SW480 (cell line): ENCODE measurements at places on chromosomes 5 and 9.

- no peak for DNase-seq
Measured at GRCh38 chr5:107576155-107576554, 94.6 kb downstream of the EFNA5 start.

DNA sequence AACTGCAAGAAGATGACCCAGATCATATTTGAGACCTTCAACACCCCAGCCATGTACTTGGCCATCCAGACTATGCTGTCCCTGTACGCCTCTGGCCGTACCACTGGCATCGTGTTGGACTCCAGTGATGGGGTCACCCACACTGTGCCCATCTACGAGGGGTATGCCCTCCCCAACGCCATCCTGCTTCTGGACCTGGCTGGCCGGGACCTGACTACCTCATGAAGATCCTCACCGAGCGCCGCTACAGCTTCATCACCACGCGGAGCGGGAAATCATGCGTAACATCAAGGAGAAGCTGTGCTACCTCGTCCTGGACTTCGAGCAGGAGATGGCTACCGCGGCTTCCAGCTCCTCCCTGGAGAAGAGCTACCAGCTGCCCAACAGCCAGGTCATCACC lies 9.1 kb upstream of the TBCA start:
- DNase-seq = no peak

GRCh38 chr5:7261049-7261448 lies 134.9 kb upstream of the ADCY2 start:
- DNase-seq = peak; percentile 66

GRCh38 chr5:10863763-10864383 lies 102.8 kb upstream of the DAP start:
- peak; percentile 55 for DNase-seq

- no peak for DNase-seq
Measured at GRCh38 chr5:31990701-31991110, 183.4 kb downstream of the GOLPH3 start.

- DNase-seq = no peak
Measured at GRCh38 chr9:135227641-135228251, 140.3 kb downstream of the OLFM1 start.

GRCh38 chr5:32270946-32271345 lies 41.8 kb downstream of the MTMR12 start:
- DNase-seq = no peak

- DNase-seq = no peak
Measured at GRCh38 chr9:131875828-131876485, 136.1 kb upstream of the RAPGEF1 start.

- no peak for DNase-seq
Measured at GRCh38 chr9:109270441-109270840, 50.4 kb downstream of the EPB41L4B start.

GRCh38 chr5:60700416-60700757 lies 421 bp upstream of the DEPDC1B start:
- peak; percentile 52 for DNase-seq

- no peak for DNase-seq
Measured at GRCh38 chr5:117165068-117165467, 590.4 kb upstream of the SEMA6A start.

- DNase-seq = no peak
Measured at GRCh38 chr5:88688984-88689667, 193.9 kb downstream of the MEF2C start.

DNA sequence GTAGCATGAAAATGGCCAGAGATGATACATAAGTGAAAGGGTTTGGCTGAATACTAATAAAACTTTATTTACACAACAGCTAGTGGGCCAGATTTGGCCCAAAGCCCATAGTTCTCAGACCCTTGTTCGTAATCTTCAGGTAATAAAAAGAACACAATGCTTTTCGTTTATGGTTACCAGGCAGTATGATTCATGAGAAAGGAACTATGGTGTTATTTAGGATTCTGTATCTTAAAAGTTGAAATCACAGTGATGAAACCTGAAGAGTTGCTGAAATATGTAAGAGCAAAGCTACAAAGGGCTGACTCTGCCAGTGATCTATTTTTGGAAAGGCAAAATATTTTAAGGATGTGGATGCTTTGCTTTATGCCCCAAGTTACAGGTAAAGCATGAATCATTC lies 192.7 kb downstream of the SMC2 start:
- no peak for DNase-seq

- peak; percentile 18 for DNase-seq
Measured at GRCh38 chr5:13830536-13830935, 114.0 kb downstream of the DNAH5 start.

DNA sequence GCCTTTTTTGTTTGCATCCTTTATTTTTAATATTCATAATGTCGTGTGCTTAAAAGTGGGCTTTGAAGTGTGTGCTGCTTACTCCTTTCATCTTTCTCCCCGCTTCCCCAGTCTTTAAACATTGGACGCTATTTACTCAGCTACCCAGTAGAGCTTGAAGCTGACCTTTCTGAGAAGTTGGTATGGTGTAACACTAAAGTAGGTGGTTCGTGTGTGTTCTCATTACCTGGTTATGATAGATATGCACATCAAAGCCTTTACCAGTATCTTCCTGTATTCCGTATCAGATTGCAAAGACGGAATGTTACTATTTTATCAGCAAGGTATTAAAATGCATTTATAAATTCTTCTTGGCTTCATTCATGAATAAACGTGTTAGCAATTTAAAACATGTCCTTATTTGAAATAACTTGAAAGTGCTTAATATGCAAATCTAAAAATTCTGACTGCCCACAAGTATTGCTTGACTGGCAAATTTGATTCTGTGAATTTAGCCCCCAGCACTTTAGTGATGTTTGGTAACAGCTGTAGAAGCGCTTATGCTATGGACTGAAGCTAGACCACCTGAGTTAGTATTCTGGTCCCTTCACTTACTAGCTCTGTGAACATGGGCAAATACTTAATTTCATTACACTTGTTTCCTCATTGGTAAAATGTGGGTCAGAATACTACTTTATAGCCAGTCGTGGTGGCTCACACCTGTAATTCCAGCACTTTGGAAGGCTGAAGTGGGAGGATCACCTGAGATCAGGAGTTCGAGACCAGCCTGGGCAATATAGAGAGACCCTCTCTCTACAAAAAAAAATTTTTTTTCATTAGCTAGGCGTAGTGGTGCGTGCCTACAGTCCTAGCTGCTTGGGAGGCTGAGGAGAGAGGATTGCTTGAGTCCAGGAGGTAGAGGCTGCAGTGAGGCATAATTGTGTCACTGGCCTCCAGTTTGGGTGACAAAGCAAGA lies 1.7 kb downstream of the RRAGA start:
- peak; percentile 42 for DNase-seq

GRCh38 chr9:33315371-33315770 lies 25.1 kb downstream of the NFX1 start:
- no peak for DNase-seq

- DNase-seq = no peak
Measured at GRCh38 chr9:111069183-111069582, 30.9 kb upstream of the LPAR1 start.

- DNase-seq = no peak
Measured at GRCh38 chr5:38825494-38825893, 20.3 kb upstream of the OSMR start.

DNA sequence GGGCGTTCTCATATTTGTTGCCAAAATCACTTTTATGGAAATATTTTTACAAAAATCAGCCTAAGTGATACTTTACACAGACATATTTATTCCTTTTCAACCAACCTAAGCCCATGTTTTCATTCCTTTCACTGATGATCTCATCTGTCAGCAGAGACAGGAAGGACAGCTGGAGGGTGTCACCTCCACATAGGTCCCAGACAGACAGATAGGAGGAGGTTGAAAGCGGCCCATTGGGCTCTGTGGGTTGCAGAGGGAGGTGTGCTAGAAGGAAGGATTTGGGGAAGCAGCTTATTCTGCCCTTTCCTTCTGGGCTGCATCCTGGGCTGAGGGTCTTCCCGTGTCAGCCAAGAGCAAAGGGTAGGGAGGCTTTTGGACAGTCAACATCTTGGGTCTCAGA lies 26.0 kb upstream of the SEMA4D start:
- DNase-seq = no peak

DNA sequence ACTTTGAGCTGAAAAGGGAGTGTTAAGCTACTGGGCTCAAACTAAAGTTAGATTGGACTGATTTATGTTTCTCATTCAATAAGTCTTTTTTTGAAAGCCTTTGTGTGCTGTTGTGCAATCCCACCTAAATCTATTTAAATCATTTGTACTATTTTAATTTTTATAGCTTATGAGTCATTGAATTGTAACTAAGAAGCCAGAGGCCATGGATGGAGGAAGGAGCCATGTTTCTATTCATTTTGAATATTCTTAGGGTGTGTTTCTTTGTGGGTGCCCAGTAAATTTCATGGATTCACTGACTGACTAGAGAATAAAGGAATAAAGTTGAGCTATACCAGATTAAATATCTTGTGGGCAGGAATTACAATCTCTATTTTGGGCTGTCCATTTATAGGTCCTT lies 238.5 kb downstream of the KIF4B start:
- no peak for DNase-seq

- no peak for DNase-seq
Measured at GRCh38 chr9:3646226-3646625, 120.4 kb upstream of the RFX3 start.

DNA sequence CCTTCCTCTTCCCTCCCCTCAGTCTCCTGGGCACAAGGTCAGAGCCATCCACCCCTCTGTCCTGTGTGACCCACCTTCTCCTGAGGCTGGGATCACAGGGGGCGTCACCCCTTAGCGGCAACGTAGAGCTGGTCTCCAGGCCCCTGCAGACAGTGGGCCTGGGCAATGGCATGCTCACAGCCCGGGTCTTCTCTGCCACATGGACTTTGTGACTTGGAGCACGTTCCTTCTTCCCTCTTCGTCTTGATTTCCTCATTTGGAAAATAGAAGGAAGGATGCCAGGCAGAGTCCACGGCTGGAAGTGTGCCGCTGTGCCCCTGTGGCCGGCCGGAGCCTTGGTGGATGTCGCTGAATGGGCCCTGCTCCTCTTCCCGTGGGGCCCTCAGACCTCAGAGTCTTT lies 10.0 kb downstream of the RXRA start:
- no peak for DNase-seq

DNA sequence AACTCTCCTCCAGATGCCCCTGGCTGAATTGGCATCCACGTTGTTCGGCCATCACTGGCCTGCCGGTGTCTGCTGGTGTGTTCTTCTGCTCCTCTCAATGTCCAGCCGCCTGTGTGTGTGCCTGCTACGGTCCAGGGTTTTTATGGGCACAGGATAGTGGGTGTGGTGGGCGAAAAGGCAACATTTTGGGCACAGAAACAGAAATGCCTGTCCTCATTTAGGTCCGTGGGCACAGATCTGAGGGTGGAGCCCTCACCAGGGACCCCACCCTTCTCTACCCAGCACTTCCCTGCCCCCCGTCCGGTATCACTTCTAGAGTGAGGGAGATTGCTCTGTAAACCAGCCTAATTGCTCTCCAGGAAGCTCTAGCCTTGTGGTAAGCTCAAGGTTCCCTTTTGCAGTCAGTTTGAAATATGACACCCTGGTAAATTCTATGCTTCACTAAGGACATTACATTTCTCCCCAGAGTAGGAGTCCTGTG lies 410.1 kb downstream of the MAT2B start:
- peak; percentile 78 for DNase-seq

GRCh38 chr5:149645236-149645635 lies 63.9 kb downstream of the ARHGEF37 start:
- no peak for DNase-seq

DNA sequence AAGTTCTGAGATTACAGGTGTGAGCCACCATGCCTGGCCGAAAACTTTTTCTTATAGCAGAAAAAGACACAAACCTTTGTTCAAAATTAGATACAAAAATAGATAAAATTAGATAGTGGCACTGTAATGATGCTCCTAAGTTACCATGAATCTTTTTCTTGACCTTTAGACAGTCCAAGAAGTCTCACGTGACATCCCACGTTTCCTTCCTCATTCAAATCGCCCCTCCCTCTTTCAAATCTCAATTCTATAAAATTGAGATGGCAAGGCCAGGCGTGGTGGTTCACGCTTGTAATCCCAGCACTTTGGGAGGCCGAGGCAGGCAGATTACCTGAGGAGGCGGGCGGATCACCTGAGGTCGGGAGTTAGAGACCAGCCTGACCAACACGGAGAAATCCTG lies 7.7 kb upstream of the ZCCHC10 start:
- DNase-seq = no peak

DNA sequence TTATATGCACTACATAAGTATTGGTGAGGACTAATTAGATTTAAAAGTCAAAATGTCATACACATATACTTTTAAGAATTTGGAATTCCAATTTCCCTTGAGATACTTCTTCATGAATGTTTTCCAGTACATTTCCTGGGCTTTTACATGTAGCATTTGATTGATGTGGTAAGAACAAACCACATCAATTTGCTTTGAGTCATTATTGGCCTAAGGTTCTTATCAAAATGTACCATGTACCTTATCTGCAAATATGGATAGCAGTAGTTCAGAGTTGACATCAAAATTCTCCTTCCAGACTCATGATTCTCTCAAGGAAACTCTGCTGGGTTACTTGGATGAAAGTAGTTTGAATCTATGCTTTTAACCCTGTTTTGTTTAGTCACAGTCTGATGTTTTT lies 2.5 kb downstream of the CAST start:
- DNase-seq = peak; percentile 90

- DNase-seq = no peak
Measured at GRCh38 chr5:98581112-98581997, 192.1 kb upstream of the RGMB start.

DNA sequence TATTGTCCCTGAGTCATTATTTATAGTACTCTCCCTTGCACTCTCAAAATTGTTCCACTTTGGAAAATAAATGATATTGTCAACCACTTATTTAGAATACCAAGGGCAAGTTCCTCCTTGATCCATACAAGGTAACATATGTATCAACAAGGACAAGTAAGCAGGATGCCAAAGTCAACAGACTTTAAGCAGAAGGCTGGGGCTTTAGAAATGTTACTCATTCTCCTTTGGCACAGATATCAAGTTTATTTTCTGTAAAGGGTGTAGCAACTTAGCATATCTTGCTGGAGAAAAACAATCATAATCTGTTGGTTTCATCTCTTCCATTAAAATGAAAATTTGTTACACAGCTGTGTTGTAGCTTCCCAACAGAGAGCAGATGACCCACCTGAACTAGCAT lies 248.7 kb upstream of the SLC30A5 start:
- no peak for DNase-seq

DNA sequence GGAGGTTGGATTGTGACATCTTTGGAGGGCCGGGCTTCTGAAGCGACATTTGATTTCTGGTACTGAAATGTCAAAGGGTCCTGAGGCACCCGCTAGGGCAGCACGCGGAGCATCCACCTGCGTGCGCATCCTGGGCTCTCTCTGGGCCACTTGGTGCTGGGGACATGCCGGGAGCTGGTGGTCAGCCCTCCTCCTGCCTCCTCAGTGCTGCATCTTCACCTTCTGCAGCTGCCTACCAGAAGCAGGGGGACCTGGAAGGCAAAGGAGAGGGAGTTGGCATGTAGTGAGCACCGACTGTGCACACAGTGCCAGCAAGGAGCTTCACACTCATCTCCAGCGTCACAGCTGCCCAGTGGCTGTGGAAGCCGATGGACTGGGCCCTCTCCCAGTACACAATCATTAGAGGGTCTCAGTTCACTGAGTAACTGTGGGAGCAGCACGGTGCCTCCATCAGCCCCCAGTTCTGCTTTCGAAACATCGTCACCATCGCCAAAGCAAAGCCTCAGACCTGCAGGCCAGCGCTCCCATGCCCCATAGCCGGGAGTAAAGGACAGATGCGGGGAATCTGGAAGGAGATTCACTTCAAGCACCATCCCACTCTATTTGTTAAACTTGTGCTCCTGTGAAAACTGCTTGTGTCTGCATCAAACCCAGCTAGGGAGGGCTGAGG lies 138.4 kb downstream of the KCNIP1 start:
- no peak for DNase-seq
